ENCODE measurements at places on chromosomes 1 and 21.
A peak's percentile ranks its signal among the peaks of the same experiment; 100 is the strongest.

DNA sequence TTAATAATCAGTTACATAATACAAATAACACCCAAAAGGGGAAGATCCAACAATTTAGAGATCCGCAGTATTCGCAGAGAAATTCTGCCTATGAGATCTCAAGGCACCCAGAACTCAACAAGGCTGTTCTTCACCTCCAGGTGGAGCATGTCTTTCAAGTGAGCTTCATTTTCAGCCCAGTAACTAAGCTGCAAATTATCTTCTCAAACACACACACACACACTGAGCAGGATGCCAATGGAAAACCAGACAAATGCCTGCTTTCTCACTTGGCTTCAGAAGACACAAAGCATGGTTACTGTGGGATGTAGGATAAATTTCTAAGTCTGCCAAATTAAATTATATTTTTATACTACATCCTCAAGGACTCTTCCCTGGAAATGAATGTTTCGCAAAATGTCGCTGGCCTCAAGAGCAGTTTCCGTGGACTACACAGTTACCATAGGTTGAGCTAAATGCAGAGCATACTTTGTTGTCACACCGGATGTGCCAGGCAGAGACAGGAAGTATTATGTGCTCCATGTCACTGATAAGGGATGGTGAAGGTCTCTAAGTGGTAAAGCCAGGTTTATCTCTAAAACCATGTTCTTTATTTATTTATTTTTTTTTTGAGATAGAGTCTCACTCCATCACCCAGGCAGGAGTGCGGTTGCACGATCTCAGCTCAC is 30.3 kb downstream of the UBR4 start:
- DNase-seq, result peak; percentile 60

- peak; percentile 77 for DNase-seq
These were observed 62.1 kb downstream of the FAAP20 start for GRCh38 chr1:2132222-2133038.

DNA sequence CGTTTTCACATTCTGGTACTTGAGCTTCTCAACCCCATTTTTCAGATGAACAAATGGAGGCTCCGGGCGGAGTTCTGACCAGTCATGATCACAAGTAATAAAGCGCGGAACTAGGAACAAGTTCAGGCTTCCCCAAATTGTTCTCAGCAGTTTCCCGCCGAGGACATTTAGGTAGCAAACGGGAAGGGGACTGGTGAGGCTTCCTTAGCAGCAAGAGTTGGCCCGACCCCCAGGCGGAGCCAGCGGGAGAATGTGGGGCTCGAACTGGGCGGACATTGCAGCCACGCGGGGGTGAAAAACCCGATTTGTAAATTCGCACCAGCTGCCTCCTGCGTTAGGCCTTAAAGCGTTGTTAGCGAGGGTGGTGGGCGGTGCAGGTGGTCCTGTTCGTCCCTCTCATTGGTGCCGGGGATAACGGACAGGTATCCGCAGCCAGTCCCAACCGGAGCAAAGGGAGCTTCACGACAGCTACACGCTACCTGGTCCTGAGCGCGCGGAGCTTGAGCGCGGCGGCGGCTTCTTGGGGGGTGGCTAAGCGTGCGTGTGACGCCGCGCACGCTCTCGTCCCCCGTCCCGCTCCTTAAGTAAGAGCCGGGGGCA is 15.3 kb downstream of the SEMA6C start:
- DNase-seq, result peak; percentile 96

DNA sequence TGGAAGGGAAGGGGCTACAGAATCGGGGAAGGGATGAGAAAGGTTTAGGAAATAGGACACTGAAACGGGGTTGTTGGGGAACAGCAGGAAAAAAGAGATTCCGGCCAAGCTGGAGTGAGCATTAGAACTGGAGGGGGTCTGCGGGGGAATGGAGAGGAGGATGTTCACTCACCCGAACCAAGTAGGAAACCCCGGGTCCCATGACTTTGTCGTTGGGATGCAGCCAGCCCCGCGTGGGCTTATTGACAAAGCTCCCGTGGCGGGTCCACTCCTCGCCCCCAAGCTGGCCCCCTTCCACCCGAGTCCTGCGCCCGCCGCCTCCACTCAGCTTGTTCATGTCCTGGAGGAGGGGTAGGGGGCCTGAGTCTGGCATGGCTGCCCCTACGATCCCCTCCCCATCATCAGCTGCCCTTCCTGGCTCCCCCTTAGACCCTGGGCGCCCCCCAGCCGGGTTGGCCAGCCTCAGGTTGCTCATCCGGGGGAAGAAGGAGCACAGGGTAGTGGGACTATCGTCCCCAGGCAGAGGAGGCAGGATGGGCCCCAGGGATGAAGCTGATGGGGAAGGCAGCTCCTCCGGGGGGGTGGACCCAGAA is 591 bp downstream of the SHC1 start:
- DNase-seq, result no peak

DNA sequence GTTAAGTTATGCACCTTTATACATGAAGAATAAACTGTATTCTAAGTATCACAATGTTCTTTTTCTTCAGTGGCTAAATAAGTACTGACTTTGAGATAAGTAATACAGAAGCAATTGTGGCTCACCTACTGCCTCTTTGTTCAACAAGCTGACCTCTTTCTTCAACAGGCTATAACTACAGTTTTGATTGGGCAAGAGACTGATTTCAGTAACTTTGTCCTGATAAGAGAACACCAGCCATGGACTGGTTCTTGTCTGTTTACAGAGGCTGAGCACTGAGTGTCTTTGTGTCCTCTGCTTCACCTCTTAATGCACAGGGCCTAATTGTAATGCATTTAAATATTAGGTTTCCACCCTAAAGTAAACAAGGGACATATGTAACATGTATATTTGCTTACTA is 34.6 kb upstream of the PDE4B start:
- no peak for DNase-seq

DNA sequence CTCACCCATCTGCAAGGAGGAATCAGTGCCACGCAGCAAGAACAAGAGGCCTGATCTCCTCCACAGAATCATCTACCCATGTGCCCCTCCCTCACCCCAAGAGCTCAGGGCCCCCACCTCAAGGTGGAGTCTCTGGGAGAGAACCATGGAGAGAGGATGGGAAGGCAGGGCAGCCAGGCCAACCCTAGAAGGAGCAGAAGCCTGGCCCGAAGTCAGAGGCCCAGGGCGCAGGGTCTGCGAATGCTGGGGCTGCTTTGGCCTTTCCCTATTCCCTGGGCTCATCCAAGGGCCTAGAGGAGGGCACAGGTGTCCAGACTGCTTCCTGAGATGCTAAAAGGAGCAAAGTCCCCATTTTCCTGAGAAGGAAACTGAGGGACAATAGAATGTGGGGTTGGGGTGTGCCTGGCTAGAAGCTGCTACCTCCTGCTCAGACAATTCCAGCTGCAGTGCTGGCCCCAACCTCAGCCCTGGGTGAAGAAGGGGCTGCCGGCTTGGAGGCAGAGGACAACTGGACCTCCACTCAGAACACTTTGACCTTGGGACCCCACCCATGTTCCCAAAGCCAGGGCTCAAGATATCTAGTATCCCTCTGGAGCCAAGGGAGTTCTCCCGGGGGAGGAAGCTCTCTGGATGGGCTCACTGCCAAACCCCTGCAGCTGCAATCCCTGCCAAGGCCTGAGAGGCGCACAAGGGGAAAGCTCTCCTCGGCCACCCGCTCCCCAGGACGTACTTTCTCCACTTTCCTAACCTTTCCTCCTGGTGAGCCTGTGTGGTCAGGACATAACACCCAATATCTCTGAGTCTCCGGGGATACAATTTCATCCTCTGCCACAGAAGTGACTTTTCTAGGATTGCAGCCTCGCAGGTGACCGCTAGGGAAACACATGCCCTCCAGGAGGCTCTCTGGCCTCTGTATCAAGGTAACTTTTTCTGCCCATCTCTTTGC is 16.6 kb upstream of the LEMD1 start:
- peak; percentile 75 for DNase-seq

GRCh38 chr1:15733218-15733725 is 2.8 kb upstream of the SLC25A34 start:
- no peak for DNase-seq

- peak; percentile 25 for DNase-seq
These were observed 78.7 kb upstream of the RUNX1 start for GRCh38 chr21:35127851-35128250.

DNA sequence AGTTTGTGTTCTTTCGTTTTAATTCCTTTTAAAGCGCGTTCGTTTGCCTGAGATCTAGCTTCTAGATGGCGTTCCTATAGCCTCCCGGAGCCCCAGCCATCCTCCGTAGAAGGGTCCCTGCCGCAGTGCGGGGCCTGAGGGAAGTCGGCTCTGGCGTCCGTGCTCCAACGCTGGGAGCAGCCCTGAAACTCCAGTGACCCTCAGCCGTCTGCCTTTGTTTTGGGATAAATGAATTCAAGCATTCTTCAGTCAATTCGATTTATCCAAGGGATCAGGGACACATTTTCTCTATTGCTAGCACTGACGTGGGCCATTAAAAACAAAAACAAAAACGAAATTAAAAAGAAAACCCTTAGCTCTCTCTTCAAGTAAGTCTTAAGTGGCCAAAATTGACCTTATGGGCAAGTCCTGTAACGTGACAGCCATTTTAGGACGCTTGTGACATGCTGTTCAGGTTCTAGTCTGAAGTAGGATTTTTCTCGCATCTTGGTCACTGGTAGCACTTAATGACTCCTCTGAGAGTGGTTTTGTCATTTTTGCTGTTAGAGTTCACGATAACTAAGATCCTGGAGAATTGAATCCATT is 742 bp upstream of the HSPA13 start:
- DNase-seq, result peak; percentile 15

DNA sequence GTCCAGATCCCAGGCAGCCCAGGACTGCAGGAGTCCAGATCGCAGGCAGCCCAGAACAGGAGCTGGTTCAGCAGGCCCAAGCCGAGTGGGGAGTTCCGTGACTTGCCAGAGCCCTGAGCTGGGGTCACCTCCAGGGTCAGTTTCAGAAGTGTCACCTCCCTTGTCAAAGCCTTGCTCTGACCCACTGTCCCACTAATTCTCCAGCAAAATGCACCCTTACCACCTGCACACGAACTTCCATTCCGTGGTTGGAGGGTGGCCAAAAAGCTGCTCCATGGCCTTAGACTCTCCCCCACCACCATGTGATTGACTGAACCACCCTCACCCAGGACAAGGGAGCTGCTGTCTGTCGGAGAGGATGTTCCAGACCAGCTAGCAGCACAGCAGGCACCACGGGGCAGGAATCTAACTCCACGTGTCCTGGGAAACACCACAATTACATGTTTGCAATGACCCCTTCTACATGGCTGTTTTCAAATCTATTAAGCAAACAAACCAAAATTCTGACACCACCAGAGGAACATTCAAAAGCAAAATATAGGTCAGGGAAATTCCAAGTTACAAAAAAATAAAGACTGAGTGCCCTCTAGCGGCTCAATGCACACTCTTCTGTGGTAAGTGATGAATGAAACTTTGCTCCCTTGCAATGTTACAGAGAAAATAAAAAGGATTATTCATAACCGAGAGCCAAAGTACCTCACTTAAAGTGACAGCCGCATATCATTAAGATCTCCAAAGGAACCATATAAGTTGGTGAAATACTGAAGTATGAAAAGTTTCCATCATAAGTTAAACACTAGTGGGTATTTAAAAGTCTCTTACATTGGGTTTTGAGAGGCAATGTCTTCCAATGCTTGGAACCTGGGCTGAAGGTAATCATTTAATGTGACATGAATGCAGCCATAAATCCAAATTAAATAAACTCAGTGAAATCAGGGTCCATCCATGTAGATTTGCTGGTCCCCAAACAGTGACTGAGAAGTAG is 76.3 kb downstream of the NPHP4 start:
- peak; percentile 63 for DNase-seq

DNA sequence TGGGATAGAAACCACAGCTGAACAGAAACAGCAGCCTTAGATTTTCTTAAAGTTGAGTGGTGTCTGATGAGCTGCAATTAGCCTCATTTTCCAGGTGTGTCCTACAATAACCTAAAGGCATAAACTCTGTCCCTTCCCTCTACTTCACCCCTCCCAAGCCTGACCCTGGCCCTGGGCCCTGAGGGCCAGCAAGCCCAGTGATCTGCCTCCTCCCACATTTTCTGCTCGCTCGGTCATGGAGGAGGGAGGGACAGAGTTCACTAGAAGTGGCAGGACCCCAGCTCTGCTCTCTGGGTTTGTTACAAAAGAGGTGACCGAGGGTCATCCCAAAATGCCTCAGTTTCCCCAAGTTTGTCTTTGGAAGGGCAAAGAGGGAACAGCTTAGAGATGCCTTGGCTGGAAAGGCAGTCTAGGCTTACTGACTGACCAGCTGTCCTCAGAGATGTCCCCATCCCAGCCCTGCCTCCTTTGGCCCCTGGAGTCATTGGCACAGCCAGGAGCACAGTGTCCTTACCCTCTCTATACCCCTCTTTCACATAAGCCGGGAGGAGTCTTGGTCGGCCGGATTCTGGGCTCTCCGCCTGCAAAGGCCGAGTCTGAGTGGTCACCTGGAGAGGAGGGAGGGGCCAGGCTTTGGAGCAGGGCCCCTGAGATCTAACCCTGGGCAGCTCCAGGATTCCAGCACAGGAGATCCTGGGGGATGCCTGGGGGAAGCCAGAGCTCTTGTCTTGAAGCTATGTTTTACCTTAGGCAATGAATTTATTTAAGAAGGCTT is 172.7 kb downstream of the PTPRU start:
- no peak for DNase-seq

- no peak for DNase-seq
These were observed 29.8 kb downstream of the SLC2A1 start for GRCh38 chr1:42928859-42929258.
